ENCODE measurements at places on chromosomes 3 and 15.

- no peak for DNase-seq
These were observed 225.8 kb upstream of the ALCAM start for GRCh38 chr3:105140899-105141367.

DNA sequence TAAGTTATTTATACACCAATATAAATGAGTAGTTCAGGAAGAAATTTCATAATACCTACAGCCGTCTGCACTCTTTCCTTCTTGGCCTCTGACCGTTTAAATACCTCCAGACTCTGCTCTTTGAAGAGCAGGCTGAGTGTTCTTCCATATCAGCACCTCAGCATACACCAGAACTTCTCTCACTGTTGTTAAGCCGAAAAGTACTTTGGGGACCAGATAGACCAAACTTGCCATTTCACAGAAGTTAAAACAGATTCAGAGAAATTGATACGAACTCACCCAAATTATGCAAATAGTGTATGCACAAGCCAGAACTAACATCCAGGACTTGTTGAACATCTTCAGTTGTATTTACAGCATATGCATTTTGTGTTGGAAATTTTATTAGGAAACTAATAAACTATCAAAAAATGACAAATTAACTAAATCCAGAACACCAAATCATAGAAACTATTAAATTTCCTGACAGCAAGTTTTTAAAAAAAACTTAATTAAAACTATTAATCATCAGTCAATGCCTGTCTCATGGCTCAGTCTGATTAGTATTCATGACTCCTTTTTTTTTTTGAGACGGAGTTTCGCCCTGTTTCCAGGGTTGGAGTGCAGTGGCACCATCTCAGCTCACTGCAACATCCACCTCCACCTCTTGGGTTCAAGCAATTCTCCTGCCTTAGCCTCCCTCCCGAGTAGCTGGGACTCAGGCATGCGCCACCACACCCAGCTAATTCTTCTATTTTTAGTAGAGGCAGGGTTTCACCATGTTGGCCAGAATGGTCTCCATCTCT lies 24.1 kb downstream of the CGGBP1 start:
- DNase-seq, result no peak

GRCh38 chr3:132378846-132379245 lies 38.5 kb upstream of the DNAJC13 start:
- DNase-seq, result no peak

DNA sequence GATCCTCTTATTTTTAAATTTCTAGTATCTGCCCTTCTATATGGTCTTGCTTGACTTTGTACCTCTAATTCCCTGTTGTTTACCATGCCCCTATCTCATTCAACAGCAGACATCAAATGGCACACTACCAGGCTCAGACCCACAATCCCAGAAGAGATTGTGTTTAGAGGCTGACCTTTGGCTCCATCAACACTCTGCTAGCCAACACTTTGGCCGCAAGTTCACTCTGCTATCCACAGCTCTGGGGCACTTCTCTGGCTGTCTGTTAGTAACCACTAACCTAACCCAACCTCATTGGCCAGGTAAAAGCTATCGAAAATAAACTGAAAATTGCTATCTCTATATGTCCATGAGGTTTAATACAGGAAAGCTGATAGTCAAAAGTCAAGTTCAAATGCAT lies 646.0 kb upstream of the CCDC54 start:
- DNase-seq, result no peak

GRCh38 chr3:34258271-34258998 lies 460.0 kb downstream of the PDCD6IP start:
- DNase-seq, result no peak

DNA sequence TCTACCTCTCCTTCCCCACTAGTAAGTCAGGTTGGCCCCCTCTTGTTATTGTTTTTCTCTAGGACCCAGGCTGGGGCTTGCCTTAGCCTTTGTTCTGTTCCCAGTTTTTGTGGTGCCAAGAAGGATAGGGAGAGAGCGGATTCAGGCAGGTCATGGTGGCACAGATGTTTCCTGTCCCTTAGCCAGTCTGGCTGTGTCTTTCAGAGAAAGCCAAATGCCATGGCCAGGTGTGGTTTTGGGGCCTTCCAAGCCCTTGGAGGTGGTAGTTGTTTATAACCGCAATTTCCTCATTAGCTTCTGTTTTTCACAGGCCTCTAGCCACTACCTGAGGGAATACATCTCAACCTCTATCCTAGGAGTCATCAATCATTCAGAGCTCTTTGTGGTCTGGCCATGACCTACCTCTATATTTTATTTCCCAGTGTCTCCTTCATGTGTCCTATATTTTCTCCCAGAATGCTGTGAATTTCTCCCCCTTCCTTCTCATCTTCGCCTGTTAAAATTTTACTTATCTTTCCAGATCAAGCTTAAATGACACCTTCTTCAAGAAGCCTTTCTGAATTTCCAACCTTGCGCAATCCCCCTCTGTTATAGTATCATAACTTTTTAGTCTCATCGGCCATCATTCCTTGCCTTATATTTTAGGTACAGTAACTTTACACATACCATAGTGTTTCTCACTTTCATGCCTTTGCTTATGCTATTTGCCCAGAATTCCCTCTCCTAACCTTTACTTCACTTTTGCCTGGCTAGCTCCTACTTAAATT lies 38.2 kb downstream of the TIMP4 start:
- no peak for DNase-seq

- no peak for DNase-seq
These were observed at the start of gene ATP10A for GRCh38 chr15:25863111-25863967. ATP10A (minus strand) TSS chr15:25863327; CDS start chr15:25863096, 231 bp downstream.

GRCh38 chr3:66394019-66394752 lies 106.6 kb downstream of the LRIG1 start:
- DNase-seq, result peak; percentile 35

- DNase-seq, result peak; percentile 30
These were observed 3.4 kb downstream of the VILL start for GRCh38 chr3:37993820-37994638.

GRCh38 chr3:171398343-171398742 lies 61.9 kb downstream of the TNIK start:
- no peak for DNase-seq

- no peak for DNase-seq
These were observed 297.1 kb downstream of the SATB1 start for GRCh38 chr3:18127859-18128681.

DNA sequence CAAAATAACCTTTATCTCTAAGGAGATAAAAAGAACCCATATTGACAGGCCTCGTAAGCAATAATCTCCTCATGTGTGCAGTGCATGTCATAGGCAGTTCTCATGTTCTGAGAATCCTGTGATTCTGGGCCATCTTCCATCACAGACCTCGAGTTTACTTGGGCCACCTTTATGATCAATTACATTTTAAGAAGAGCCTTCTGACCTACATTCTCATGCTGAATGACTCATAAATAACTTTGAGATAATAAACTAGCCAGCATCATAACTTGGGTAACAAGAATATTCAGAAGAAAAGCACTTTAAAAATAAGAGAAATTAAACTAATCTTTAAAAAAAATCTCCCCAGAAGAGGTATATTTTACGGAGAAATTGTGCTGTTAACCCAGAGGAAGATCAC lies 310.7 kb upstream of the ZNF717 start:
- DNase-seq, result no peak

DNA sequence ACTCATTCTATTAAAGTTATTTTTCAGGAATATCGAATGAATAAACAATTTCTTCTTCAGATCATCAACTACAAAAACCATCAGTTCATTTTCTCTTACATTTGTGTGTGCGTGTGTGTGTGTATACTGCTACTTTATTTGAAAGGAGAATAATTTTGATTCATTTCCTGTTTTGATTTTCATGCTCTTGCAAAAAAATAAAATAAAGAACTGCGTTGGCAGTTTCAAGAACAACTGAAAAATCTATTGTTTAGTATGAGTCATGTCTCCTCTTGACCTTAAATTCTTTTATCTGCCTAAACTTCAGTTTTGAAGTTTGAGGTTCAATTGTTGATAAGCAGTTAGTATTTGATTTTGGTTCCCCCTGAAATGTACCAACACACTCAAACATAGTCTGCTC lies 540.8 kb downstream of the FGF12 start:
- DNase-seq, result no peak

DNA sequence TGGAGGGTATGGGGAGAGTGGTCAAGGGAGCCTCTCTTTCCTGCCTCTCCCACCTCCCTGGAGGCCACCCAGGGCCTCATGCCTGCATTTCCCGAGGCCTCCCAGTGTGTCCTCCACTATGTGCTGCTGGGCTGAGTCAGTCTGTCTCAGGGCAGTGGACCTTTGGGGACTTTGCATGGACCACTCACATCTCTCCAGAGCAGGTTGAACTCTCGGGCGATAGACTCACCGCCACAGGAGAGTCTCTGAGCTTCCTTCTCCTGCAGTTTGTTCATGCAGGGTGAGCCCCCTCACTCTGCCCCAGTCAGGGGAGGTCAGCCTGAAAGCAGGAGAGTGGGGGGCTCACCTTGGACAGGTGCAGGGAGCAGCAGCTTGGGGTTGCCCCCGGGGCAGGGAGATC lies 60.5 kb upstream of the SEC22A start:
- DNase-seq, result no peak

DNA sequence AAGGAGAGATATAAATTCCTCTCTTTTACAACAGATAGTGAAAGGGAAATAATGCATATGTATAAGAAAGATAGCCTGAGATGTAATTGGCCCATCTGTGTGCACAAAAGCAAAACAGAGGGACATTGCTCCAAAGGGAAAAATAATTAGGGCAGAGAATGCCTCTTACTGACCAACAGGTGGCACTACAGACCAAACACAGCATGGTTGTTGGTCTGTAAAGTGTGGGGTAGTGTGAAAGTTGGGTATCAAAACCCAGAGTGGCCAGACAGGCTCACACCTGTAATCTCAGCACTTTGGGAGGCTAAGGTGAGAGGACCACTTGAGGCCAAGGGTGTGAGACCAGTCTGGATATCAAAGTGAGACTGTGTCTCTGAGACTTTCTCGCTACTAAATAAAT lies 4.5 kb upstream of the TLNRD1 start:
- DNase-seq, result no peak

- DNase-seq, result no peak
These were observed 396.6 kb upstream of the TMCO5A start for GRCh38 chr15:37537802-37538201.

GRCh38 chr15:93036951-93037819 lies 51.8 kb downstream of the RGMA start:
- no peak for DNase-seq

- DNase-seq, result no peak
These were observed 28.7 kb upstream of the TMEM45A start for GRCh38 chr3:100463646-100464155.

DNA sequence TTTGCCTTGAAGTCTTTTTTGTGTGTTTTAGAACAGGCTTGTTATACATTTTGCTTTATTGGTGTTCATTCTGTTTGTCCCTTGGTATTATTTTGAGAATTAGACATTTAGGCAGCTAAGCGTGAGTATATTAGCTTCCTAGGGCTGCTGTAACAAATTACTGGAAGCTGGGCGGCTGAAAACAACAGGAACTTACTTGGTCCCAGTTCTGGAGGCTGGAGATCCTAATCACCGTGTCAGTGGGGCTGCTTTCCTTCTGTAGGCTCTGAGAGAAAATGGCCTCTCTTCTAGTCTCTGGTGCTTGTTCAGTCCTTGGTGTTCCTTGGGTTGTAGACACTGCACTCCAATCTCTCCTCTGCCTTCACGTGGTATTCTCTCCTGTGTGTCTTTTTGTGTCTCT lies 142.3 kb downstream of the KLHL25 start:
- DNase-seq, result no peak

DNA sequence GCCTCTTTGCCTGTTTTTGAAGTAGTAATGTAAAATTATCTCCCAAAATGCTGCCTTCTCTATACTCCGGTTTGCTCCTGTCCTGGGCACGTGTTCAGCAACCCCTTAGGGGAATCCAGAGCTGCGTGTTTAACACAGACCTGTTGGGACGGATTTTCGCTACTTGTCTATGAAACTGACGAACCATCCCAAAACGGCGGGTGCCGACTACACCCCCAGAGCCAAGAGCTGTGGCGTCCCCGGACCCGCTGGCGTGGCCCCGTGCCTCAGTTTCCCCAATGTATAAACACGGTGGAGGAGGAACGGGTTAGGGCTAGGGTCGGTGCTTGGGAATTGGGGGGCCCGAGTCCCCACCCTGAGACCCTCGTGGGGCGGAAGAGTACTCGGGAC lies 473 bp downstream of the FHIT start:
- DNase-seq, result no peak

GRCh38 chr3:18233987-18234716 lies 191.0 kb downstream of the SATB1 start:
- no peak for DNase-seq

DNA sequence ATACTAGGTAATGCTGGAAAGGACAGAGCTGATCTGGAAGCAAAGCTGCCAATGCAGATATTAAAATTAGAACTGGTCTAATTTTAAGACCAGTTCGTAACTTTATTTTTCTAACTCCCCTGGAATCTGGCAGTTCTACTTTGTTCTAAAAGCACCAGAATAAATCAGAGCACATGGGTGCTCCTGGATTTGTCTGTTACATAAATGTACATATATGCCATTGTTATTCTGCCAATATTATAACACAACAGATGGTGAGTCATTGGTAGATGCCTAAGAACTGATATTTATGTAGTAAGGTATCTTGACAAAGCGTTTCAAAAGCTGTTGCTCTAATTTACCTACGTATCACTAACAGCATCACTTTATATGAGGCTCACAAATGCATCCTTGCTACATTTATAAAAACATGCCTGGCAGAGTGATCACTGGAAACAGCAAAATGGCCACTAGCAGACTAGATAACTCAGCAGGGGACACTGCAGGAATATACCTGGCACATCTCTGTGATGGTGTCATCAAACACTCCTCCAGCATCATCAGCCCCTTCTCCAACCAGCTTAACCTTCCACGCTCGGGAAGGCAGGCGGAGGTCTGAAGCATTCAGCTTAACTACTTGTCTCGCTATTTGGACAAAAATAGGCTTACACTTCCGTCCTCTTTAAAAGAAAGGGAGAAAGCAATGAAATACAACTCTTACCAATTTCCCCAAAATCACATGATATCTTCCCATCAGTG lies 26.2 kb downstream of the FBXL22 start:
- no peak for DNase-seq
